ENCODE measurements at places on chromosomes 3 and 15. TPM values are rescaled to one million over a fixed set of nuclear protein-coding genes. Genes with fewer than 3 reads are reported as not detected.

Gene FEZF2
- not detected for total RNA-seq

Gene KLHL40
- total RNA-seq: not detected

Gene ZBBX
- total RNA-seq: not detected

Gene GOLGA8J
- not detected for total RNA-seq

Gene CACNA1D
- total RNA-seq: under 0.01 TPM

Gene SMCO1
- total RNA-seq: 0.34 TPM

Gene PPARG
- 41.9 TPM for total RNA-seq

Gene TYRO3
- 3.9 TPM for total RNA-seq

Gene GP5
- total RNA-seq: not detected

Gene PP2D1
- total RNA-seq: not detected

Gene FMN1
- 6.7 TPM for total RNA-seq

Gene DBR1
- 16.0 TPM for total RNA-seq

Gene TASOR
- total RNA-seq: 33.0 TPM

Gene LMLN
- 4.9 TPM for total RNA-seq

Gene ACP3
- 4.7 TPM for total RNA-seq

Gene FILIP1L
- 12.6 TPM for total RNA-seq

Gene SLC7A14
- 0.34 TPM for total RNA-seq

Gene UBAP1L
- total RNA-seq: under 0.01 TPM

Gene MGLL
- total RNA-seq: 49.4 TPM

Gene NAALADL2
- total RNA-seq: 1.0 TPM

Gene LYZL4
- not detected for total RNA-seq

Gene CCDC54
- not detected for total RNA-seq

Gene FBXW12
- not detected for total RNA-seq

Gene BNIP2
- 58.2 TPM for total RNA-seq

Gene FETUB
- not detected for total RNA-seq

Gene FSTL1
- 332 TPM for total RNA-seq

Gene GXYLT2
- total RNA-seq: 15.0 TPM

Gene BLM
- total RNA-seq: 8.4 TPM

Gene ZNF662
- total RNA-seq: 1.0 TPM

Gene BCL2A1
- total RNA-seq: not detected

Gene GOLGA6L7
- total RNA-seq: not detected

Gene ADGRG7
- total RNA-seq: not detected

Gene CAV3
- not detected for total RNA-seq
